ENCODE measurements at places on chromosomes 3 and 15.

GRCh38 chr3:177703788-177704187 is 506.5 kb upstream of the TBL1XR1 start:
- peak; percentile 41 for DNase-seq

GRCh38 chr15:31372635-31373091 is 46.0 kb downstream of the KLF13 start:
- peak; percentile 74 for DNase-seq

DNA sequence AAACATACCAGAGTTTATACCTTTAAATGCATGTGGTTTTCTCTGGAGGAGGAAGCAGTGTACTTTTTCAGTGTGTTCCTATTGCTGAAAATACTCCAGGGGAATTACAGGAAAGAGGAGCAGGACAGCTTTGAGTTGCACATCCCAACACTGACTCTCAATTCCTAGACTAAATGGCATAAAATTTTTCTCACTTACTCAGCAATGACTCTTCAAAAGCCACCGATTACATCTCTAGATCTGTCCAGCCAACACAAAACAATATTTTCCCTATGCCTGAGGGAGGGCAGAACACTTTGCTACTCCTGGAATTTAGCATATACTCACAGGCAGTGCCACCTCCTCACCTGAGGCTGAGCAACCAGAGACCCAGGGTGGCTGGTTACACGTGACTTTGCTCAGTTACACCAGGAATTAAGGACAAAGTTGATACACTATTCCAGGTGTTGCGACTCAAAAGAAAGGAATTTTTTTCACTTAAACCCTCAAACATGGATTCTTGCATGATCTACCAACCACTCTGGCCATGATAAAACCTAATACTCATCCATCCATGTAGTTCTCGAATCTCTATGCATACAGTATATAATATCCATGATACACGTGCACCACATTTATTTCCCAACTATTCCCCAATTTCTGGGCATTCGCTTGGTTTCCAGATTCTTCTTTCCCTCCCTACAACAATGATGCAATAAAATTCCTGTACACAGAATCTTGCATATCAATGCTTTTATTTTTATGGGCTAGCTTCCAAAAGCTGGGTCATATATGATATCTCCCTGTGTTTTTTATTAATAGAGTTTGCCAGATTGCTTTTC is 194.6 kb downstream of the THRB start:
- peak; percentile 89 for DNase-seq

DNA sequence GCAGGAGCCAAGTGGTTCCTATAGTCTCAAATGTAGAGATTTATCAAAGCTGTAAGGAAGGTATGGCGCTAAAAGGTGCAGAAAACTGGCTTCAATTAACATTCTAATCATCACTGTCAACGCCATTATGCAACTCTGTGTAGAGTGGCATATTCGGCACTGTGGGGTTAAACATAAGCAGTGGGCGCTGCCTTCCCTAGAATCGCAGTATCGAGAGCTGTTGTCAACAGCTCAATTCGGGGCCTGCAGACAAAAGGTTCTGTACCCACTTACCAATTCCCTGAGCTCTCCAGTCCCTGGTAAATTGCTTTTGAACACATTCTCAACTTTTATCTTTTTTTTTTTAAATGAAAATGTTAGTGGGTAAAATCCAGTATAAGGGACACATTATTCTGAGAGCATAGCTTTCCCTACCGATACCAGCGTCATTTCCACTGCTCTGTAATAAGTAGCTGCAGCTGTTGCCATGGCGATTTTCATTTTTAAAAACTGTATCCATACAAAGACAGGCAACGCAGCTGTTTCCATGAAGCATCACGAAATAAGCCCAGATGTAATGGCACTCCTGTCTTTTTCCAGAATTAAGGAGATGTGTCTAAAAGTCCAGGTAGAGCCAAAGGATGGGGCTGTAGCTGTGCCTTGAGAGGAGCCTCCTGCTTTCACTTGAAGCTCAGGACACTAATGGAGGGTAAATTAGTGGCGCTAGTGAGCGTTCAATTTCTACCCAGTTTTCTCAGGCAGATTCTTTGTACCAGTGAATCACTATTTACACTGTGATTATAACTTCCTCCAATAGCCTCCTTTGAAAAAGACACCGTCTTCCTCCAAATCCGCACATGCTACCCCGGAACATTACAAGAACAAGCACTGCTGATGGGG is 250.3 kb downstream of the SLC9A9 start:
- no peak for DNase-seq

DNA sequence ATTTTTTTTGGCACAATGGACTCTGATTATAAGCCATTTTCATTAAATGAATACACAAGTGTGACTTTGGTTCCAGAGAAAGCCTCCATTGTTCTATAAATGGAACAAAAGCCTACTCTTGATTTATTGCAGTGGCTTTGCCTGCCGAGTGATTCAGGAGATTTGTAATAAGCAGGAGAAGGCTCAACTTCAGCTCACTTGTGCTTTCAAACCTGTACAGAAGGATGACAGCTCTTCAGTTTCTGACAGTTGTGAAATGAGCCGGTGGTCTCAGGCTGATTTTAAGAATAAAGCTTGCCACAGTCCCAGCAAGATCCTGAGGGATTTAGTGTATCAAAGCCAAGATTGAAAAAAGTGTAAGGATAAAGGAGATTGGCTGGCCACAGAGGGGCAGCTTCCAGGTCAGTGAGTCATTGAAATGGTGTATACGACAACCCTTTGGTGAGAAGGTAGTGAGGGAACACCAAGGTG is 438.8 kb upstream of the TGFBR2 start:
- DNase-seq = peak; percentile 47

DNA sequence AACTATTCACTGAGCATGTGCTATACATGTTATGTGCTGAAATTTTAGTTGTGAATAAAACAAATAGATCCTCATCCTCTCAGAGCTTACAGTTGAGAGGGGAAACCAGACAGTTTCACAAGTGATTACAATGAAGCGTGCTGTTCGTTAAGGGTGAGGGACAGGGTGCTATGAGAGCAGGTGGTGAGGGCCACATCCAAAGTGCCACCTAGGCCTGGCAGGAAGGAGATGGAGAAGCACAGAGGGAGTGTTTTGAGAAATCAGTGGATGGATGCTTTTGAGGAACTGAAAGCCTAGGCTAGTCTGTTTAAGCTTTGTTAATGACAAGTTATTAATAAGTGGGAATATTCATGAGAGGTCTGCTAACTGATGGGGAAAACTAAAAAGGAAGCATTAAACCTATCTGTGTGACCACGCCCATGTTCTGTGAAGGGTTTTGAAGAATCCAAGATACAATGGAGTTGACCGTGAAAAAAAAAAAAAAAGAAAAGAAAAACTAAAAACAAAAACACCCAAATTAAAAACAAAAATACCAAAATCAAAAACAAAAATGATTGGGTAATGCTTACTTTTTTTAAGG is 7.3 kb downstream of the MCTP2 start:
- DNase-seq = no peak

DNA sequence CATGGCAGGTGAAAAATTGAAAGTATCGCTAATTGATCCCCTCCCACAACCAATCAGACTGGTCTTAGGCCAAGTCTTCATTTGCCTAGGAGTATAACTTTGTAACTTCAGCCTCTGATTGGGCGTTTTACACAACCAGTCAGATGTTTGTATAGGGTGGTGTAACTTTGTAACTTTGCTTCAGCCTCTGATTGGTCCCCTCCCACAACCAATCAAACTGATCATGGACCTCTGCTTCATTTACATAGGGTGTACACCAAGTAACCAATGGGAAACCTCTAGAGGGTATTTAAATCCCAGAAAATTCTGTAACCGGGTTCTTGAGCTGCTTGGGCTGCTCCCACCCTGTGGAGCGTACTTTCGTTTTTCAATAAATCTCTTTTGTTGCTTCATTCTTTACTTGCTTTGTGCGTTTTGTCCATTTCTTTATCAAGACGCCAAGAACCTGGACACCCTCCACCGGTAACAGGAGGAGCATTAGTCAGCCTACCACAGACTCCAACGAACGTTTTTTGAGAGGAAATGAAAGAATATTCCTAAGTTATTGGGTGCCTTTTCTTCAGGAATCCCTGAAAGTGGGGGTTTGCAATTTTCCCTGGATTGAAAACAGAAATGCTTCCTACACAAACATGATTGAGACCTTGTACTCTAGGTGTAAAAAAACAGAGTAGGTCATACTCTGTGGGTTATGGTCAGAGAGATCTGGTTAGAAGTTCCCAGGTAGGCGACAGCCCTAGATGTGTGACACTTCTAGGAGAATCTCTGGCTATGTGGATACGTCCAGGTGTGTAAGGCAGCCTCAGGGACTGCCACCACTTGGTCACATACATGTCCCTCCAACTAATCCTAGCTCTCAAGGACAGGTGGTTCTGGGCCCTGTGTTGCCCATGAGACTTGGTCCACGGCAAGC is 5.5 kb upstream of the SACM1L start:
- no peak for DNase-seq

- DNase-seq = no peak
Measured at GRCh38 chr3:185024406-185024805, 128.5 kb downstream of the C3orf70 start.

GRCh38 chr3:89072642-89073041 is 34.8 kb upstream of the EPHA3 start:
- no peak for DNase-seq

- no peak for DNase-seq
Measured at GRCh38 chr3:40663280-40663679, 138.5 kb downstream of the ZNF621 start.

DNA sequence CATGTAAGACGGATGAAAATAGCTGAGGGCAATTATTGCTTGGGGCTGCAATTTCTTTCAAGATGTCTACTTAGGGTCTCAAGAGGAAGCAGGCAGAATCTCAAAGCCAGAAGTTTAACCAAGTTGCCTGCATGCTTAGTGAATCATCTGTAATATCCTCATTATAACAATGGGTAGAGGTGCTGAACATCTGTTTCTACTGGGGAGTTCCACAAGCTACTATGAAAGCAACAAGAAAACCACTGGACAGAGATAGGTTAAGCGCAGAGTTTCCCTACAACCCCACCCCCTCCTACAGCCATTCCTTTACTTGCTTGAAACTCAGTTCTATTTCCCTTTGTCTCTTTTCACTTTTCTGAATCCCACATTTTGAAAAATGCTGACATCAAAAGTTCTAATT is 759.4 kb upstream of the GBE1 start:
- no peak for DNase-seq

GRCh38 chr3:181712553-181713279 is 991 bp downstream of the SOX2 start:
- DNase-seq = peak; percentile 20

DNA sequence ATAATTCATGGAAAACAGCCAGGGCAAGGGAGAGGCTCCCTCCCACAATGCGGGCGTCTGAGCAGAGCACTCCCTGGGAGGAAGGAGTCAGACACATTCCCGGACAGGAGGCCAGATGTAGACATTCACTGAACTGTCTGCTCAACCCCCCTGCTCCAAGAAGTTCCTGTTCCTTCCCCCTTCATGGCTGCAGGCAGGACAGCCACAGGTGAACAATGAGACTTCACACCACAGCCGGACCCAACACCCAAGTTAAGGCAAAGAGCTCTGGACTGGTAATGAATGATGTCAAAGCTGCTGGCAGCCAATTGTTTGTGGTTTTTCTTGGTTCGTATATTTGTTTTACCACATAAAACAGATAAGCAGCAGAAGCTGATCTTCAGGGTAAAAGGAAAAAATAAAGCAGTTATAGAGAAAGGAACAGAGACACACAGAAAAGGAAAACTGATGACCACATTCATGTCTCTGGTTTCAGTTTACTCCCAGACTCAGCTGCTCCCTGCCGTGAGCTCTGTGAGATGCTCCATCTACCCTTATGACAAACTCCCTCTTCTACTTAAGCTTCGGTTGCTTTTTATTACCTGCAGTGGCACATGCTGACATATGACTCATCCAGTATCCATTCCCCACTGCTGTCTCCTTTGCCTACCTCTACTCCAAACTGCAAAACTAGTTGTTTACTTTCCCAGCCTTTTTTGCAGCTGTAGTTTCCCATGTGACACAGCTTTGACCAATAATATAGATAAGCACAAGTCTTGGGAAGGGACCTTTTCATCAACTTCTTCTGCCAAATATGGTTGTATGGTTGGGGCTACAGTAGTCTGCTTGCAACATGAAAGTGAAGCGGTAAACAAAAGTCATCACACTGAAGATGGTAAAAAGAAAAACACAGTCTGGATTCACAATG is 33.1 kb downstream of the DZIP1L start:
- DNase-seq = peak; percentile 93

- no peak for DNase-seq
Measured at GRCh38 chr3:162134571-162134970, 638.0 kb downstream of the OTOL1 start.

GRCh38 chr3:194691481-194692283 is 6.0 kb downstream of the FAM43A start:
- no peak for DNase-seq

DNA sequence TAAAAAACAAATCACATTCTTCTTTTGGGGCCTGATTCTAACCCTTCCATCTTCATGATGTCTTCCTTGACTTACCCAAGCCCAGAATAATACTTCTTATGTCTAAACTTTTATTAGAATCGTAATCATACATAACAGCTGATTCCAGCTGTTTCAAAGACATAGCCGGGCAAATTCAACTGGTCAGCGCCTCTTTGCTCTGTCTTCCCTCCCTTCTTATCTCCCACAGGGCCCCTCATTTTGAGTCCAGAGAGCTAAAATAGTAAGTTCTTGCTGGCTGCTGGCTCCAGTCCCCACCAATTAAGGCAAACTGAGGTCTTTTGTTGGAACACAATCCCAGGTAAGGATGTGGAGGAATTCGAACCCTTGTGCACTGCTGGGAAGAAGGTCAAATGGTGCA is 108.6 kb downstream of the ADCY5 start:
- DNase-seq = no peak

GRCh38 chr15:88623061-88623460 is 1.9 kb downstream of the AEN start:
- DNase-seq = peak; percentile 96

DNA sequence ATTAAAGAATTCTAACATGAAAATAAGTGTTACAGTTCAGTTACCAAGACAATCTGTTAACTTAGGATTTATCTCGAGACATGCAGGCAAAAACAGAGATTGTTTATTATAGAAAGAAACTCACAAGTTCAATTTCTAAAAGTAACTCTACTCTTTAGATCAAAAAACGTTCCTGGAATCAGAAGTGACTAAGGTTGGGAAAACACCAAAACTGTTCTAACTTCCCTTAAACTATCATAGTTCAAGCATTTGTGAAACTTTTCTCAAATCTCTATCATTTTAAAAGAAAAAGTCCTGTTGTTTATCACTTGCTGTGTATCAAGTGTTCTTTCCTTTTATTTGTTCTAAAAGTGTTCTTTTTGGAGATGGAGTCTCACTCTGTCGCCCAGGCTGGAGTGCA is 8.7 kb downstream of the WDR82 start:
- DNase-seq = no peak
